ENCODE measurements at places on chromosomes 11 and 22.

- DNase-seq, result no peak
Measured at GRCh38 chr11:72805216-72805615, 9.0 kb upstream of the ATG16L2 start.

GRCh38 chr11:35173616-35174566, 34.9 kb downstream of the CD44 start:
- no peak for DNase-seq

- DNase-seq, result no peak
Measured at GRCh38 chr22:44318751-44319150, 6.0 kb upstream of the SHISAL1 start.

DNA sequence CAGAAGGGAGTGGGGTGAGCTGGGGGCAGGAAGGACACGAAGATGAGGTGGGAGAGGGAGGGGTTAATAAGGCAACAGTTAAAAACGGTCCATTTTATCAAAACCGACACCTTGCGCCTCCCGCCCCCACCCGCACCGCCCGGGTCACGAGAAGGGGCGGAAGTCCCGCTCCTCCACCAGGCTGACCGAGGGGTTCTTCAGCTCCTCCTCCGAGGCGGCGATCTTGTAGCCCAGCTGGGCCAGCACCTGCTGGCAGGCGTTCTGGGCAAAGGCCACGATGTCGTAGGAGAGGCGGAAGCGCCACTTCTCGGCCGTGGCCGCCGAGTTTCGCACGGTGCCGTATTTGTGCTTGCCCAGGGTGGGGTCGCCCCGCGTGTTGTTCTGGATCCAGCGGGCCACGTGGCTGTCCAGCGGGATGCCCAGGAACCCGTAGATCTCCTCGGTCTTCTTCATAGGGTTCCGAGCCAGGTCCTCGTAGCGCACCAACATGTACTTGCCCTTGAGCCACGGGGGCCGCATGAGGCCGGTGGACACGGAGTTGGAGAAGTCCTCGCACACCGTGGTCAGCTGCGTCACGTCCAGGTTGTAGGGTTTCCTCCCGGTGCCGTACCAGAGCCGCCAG, 15.8 kb downstream of the CHST1 start:
- no peak for DNase-seq

GRCh38 chr11:6061475-6061874, 30.9 kb upstream of the OR56A1 start:
- DNase-seq, result no peak

- no peak for DNase-seq
Measured at GRCh38 chr11:129747071-129747470, 68.6 kb upstream of the TMEM45B start.

DNA sequence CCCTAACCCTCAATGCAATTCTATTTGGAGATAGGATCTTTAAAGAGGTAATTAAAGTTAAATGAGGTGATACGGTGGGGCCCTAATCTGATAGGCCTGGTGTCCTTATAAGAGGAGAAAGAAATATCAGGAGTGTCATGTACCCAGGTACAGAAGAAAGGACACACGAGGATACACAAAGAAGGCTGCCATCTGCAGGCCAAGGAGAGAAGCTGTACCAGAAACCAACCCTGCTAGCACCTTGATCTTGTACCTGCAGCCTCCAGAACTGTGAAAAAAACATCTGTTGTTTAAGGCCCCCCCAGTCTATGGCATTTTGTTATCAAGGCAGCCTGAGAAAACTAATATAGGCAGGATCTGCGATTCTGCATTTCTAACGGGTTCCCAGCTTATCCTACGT, 44.2 kb downstream of the FBXO7 start:
- DNase-seq, result no peak

DNA sequence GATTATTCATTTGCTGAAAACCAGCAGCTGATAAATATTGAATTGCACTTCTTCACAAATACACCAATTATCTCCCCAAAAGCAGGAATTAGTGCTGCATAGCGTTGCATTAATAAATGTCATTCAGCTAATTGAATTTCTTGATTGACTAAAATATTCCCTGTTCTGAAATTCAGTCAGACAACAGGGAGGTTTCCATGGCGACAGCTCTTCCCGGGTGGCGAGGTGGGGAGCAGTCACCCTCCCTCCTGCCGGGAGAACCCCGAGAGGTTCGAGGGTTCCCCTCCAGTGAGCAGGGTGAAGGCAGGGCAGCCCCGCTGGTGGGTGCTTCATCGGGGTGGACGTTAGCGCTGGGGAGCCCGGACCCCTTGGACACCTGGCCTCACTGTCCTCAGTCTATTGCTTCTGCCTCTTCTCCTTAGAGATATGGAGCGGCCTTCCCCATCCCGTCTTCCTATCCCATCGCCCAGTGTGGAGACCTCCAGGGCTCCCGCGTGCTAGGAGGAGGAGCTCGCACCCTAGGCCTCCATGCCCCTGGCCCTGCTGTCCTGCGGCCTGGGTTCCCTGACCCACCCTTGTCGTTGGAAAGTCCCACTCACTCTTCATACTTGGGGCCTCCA, 983.5 kb downstream of the BRD1 start:
- DNase-seq, result no peak

DNA sequence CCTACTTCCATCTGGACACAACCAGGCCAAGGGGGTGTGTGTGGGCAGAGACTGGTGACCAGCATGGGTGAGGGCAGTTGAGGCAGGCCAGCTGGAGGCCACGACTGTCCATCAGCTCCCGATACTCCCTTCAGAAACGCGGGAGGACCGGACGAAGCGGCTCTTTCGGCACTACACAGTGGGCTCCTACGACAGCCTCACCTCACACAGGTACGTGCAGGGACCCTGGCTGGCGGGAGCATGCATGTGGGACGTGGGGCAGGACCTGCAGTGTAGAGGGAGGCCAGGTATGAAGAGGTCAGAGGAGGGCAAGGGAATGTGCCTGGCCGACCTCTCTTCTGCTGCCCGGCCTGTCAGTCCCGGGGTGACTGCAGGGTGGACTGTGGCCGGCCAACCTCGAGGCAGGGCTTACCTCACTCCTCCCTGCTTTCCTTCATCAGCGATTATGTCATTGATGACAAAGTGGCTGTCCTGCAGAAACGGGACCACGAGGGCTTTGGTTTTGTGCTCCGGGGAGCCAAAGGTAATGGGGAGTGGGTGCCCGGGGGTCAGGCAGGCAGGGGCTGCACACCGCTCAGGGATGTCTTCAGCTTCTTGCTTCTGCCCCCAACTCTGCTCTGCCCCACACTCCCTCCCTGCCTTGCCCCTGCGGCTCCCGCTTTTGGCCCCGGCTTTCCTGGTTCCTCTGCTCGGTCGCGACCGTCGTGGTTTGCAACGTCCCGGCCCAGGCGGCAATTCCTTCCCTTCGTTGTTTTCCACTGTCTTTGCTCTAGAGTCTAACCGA, 31.3 kb downstream of the SHANK3 start:
- no peak for DNase-seq

GRCh38 chr11:26806219-26806618, 84.4 kb upstream of the SLC5A12 start:
- DNase-seq, result no peak

- DNase-seq, result no peak
Measured at GRCh38 chr11:1827095-1827813, 7.5 kb upstream of the SYT8 start.

GRCh38 chr11:64747961-64748665, 4.2 kb upstream of the RASGRP2 start:
- DNase-seq, result no peak

- no peak for DNase-seq
Measured at GRCh38 chr11:82267186-82267585, 466.5 kb downstream of the FAM181B start.

- no peak for DNase-seq
Measured at GRCh38 chr11:76660533-76661305, 9.8 kb downstream of the LRRC32 start.

DNA sequence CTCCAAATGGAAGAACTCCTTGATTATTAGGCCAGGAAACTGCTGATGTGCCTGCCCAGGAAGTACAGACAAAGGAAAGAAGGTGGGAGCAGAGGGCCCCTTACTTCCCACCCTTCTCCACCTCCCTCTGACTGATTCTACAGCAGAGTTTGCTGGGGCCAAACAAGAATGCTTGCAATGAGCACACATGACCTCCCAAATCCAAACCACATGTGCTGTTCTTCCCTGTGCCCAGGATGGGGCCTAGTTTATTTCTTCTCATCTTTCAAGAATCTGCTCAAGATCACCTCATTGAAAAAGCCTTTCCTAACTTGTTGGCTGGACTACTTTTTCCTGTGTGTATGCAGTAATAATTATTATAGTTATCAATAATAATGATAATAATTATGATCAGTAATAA, 286.1 kb downstream of the RAB38 start:
- DNase-seq, result no peak

DNA sequence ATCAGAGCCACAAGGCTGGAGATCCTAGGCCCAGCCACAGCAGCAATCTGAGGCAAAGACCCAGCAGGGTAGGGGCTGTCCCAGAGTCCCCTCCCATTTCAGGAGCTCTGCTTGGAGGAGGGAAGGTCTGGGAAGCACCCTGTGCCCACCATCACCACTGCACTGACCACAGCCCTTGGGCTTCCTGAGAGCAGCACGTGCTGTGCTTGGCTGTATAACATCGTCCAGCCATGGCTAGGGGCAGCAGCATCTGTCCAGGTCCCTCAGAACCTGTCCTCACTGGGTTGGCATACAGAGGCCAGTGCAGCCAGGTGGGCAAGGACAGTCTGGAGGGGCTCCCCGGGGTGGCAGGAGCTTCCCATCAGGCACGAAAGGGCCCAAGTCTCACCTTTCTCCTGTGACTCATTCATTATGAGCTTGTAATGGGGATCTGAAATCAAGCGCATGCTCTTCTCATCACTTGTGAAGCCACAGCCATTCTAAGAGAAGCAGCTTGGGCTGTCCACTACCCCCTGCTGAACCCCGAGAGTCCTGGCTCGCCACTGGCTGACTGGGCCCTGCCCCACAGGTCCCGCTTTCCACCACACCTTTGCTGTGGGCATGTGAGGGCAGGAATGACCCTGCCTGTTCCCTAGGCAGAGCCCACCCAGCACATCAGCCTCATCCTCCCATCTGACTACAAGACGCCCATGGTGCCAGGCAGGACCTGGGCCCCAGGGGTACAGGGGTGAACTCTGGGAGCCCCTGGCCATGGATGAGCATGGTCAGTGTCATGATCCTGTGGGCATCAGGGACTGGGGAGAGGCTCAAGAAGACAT, 83.3 kb downstream of the MED15 start:
- DNase-seq, result no peak

GRCh38 chr11:120129570-120129969, 8.3 kb downstream of the TRIM29 start:
- no peak for DNase-seq
